ENCODE measurements at places on chromosomes 2 and 18.

DNA sequence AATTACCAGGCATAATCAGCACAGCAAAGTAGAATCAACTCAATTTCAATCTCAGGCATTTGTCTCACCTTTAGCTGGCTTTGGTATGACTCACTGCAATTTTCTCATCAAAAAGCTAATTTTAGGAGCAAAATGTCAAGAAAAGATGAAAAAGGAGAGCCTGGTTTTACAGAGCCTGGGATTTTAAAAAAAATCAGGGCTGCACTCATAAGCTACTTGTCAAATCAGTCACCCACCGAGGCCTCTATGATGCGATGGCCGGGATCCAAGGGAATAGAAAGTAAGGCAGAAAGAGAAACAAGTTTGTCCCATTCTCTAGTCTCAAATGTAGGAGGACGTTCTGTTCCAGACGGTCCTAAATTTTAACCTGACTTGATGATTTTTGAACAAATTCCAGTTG, 170.9 kb downstream of the SOCS6 start:
- no peak for DNase-seq

- peak; percentile 49 for DNase-seq
Measured at GRCh38 chr2:20501974-20502373, 55.1 kb downstream of the RHOB start.

GRCh38 chr2:60530660-60531281, 22.7 kb downstream of the BCL11A start:
- DNase-seq = peak; percentile 96

DNA sequence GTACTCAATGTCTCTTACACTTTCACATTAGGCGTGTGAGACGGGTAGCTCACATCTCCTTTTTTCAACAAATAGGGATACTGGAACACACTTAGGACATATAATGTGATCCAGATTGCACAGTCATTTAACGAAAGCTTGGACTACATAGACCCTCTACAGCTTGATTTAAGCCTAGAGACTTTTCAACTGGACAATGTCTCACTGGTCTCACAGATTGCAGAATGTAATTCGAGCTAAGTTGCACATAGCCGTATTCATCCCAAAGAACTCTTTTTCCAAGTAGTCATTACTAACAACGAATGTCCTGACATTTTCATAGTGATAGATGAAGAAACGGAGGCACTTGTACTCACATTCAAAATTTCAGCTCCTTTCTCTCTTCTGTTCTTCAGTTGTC, 612.1 kb downstream of the ZEB2 start:
- no peak for DNase-seq

DNA sequence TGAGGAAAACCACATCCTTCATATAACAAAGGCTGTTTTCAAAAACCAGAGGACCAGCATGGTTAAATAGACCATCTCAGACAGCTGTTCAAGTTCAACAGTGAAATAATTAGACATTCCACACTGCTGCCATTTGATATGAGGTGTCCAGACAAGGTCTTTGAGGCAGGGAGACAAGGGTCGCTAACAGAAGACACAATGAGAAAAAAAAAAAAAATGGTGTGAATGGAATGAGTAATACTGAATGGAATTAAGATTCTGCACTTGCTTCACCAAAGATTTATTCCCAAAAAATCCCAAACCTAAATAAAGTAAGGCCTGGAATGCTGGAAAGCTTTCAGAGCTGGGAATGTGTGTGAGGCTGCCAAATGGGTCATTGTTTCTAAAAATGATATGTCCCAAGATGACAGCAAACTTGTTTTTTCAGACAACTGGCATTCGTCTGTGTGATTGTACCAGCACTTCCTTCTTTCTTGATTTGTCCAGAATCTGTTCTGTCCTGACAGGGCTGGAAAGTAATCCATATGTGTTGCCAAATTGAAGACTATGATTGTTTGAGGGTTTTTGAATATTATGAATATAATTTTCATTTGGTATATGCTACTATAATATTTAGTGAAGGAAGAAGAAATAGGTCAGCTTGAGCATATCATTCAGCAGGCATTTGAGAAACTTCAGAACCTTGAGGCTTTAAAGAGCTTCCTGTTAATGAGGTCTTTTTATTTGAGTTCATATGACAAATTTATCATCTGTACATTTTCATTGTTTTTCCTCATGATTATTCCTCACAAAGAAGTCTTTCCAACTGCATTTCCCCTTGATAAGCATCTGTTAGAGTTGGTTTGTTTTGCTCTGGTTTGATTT, 85.2 kb upstream of the ITGA4 start:
- DNase-seq = no peak

- no peak for DNase-seq
Measured at GRCh38 chr2:39356922-39357639, 80.0 kb downstream of the MAP4K3 start.

DNA sequence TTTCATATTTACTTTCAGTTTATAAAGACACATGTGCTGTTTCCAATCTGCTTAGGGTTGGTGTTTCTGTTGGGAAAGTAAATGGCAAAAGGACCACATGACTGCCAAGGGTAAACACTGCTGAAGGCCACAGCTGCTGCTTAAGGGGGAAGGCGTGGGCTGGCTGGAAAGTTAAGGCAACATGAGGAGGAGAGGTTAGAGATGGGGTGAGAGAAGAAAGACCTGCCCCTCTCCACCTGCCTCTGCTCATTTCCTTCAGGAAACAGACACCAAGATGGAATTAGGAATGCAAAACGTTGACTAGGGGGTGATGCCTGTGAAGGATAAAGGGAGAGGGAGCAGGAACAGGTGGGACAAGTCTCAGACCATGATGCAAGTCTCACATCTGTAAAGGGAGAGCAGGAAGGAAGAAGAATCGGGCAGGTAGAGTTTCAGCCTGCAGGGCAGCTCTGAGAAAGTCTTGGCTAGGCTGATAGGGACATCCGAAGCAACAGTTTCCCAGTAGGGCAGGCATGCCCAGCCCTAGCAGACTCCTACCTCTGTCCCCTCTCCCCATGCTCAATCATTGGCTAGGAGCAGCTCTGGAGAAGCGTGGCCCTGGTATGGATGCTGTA, 86.0 kb downstream of the CDC42EP3 start:
- DNase-seq = no peak

DNA sequence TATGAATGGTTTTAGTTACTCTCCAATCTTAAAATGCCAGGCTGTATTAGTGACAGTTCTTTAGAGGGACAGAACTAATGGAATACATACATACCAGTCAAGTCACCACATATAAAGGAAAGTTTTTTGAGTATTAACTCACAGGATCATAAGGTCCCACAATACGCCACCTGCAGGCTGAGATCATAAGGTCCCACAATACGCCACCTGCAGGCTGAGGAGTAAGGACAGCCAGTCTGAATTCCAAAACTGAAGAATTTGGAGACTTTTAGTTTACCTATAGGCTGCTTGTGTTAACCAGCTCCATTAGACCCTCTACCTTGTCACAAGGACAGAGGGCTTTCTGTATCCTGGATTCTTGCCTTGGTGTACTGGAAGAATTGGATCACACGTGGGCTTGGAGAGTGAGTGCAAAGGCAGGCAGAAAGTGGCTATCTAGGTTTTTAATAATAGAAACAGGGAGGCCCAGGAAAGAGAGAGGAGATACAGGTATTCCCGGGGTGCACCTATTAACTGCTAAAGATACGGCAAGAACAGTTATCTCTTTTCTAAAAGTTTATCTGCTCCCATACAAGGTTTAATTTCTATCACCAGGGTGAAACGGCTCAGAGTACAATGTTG, 234.9 kb upstream of the CYRIA start:
- peak; percentile 74 for DNase-seq

GRCh38 chr2:197258580-197258979, 52.0 kb downstream of the ANKRD44 start:
- DNase-seq = peak; percentile 79

DNA sequence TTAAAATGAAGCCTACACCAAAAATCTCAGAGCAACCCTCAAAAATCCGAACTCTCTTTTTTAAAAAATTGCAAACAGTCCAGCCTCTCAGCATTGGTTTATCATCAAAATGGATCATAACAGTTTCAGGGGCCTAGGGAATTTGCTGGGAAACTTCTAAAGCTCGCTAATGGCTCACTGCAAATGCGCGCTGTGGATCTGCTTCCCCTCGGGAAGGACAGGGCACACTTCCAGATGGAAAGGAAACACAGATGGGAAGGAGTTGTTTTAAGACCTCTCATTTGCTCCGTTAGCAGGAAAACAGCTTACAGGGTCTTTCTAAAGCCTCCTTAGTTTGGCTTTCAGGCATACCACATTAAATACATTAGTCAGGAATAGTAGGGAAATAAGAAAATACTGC, 27.2 kb downstream of the FECH start:
- DNase-seq = no peak

DNA sequence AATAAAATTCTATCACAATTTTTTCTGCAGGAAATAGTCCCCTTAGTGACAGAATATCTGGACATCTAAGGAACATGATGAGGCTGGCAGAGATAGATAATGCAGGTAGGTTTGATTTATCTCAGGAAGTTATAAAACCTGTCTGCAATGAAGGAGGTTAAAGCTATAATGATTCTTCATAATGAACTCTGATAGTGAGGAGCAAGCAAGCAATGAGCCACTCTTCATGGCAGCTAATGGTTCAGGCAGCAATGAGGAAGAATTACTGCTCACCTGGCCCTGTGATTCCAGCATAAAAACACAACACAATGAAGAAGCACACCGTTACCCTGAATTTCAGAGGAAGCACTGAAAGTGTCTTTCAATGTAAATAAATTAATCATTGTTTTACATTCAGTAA, 599.6 kb upstream of the PKDCC start:
- no peak for DNase-seq

- no peak for DNase-seq
Measured at GRCh38 chr18:47779381-47779780, 151.1 kb downstream of the SMAD2 start.

- peak; percentile 78 for DNase-seq
Measured at GRCh38 chr2:233076749-233077148, 16.6 kb downstream of the INPP5D start.

GRCh38 chr2:61995065-61995464, 89.6 kb downstream of the COMMD1 start:
- DNase-seq = peak; percentile 45

DNA sequence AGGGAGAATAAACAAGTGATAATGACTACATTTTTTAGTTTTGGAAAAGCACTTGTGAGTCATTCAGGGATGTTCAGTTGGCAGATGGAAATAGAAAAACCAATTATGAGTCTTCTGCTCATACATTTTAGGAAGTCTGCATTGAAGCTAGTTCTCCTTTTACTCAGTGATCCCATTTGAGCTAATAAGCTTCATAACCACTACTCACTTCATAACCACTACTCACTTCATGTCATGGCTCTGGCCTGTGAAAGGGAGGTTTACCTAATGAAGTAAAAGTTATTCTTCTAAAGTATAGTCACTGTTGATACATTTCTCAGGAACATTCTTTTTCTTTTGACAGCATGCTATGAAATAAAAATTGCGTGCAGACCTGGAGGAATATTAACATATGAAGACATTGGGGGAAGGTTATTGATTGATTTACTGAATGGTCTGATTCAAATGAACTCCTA, 948.7 kb downstream of the TSN start:
- DNase-seq = no peak

DNA sequence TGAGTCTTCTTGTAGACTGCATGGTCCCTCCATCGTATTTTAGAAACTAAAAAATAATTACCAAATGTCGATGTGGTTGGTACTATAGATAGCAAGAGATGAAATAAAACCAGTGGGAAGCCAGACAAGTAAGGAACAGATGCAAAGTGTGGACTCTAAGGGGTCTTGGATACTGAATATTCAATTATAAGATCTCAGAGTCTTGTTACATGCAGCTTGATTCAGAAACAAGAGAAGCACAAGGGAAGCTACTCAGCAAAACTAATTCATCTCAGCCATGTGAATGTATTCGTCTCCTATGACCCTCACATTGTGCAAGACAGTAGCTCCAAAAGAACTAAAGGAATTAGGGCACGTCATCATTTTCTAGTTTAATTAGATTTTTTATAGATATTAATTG, 80.9 kb downstream of the CDH20 start:
- no peak for DNase-seq

- peak; percentile 75 for DNase-seq
Measured at GRCh38 chr2:54665436-54665856, 58.0 kb upstream of the EML6 start.

- peak; percentile 94 for DNase-seq
Measured at GRCh38 chr2:15253835-15254286, 307.3 kb downstream of the NBAS start.

DNA sequence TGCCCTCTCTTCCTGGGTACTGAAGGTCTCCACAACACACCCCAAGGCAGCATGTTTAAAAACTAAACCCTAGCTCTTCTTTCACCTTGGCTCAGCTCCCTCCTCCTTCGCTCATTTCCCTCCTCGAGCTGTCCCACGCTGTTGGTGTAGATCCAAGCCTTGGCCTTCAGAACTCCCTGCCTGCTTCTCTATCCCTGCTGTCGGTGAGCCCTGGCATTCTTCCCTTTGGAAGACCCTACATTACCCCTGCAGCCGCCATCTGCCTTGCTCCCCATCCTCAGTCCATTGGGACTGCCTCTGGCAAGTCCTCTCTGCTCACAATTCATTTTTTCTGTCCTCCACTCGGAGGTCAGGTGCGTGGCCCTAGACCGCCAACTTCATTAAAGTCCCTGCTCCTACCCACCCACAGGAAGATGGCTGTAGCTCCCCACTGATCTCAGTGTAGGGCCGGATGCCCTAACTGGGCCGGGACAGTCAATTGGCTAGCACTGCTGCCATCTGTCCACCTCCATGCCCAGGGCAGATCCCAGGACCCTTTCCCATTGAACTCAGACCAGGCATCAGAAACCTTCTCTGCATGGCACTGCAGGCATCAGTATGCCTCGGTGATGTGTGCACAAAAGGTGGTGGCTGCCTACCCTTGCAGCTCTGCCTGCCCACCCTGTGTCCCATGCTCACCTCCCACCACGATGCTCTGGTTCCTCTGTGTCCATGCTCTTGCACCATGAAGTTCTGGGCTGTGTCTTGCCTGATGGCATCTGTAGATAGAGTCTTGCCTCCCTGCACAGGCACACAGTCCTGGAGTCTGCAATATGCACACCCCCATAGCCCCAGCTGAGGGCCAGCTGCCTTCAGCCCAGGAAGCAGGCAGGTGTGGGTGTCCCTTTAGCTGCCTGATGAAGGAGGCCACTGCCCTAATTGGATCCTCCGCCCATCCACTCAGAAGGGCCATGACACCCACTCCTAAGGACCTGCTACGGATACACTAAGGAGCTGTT, 5.7 kb downstream of the AMER3 start:
- DNase-seq = no peak

DNA sequence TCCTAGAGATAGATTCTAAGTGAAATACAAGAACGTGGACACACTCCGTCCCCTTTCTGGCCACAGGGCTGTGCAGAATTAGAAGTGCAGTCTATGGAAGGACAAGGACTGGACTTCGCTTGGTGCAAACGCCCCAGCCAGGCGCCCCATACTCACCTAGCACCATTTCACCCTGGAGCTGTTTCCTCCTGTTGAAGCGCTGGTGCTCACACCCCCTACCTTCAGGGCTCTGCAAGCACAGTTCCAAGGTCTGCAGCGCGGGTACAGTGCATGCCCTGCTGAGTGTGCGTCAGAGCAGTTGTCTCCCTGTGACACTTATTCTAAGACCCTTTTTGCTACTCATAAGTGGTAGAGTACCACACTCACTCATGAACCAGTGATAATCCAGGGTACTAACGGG, 3.0 kb downstream of the HPCAL1 start:
- DNase-seq = no peak
